ENCODE measurements at places on chromosomes 3 and 15.

GRCh38 chr3:76943671-76944070 is 96.2 kb upstream of the ROBO2 start:
- DNase-seq: no peak

DNA sequence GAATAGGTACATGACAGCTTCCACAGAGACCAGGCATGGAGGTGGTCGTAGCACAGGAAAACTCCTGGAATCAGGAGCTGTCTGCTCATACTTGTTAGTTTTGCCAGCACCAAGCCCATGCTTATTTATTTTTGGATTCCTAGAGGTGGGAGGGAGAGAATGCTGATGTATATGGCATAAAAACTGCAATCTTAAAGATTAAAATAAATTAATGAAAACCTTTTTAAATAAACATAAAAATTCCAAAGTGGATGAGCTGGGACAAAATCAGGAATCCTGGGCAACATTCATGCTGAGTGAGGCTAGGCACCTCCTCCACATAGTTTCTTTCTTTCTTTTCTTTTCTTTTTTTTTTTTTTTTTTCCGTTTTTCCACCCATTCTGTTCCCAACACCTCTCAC is 14.3 kb upstream of the BCL6 start:
- DNase-seq: no peak

GRCh38 chr3:113275583-113275928 is 64.2 kb downstream of the BOC start:
- no peak for DNase-seq

GRCh38 chr15:74964794-74965193 is 8.2 kb upstream of the RPP25 start:
- DNase-seq: no peak

DNA sequence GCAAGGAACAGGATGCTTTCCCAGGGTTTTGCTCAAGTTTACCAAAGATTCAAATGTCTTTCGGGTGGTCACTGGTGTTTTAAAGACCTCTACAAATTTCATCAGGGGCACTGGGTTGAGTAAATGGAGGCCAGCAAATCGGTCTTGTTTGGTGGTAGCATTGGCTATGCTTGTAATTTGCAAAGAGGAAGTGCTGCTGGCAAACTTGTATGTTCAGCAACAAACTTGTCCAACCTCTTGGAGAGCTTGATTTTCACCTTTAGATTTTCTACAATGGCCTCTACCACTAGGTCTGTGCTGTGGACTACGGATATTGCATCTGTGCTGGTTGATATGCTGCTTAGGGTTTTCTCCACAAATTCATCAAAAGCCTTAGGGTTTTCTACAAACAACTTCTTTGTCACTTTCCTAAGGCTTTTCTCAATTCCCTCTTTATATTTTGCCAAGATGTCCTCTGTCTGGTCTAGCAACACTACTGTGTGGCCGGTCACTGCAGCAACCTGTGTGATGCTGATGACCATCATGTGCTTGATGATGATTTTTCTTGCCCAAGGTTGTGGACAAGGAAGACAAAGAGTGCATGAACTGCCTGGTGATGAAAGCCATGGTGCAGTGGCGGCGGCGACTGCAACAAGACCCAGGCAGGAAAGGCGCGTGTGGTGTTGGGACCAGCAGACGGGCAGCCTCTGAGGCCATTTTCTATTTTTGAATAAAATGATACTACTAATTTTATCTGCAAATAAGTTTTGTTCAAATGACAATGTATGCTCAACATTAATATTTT is 50.8 kb downstream of the RFX7 start:
- DNase-seq: no peak

DNA sequence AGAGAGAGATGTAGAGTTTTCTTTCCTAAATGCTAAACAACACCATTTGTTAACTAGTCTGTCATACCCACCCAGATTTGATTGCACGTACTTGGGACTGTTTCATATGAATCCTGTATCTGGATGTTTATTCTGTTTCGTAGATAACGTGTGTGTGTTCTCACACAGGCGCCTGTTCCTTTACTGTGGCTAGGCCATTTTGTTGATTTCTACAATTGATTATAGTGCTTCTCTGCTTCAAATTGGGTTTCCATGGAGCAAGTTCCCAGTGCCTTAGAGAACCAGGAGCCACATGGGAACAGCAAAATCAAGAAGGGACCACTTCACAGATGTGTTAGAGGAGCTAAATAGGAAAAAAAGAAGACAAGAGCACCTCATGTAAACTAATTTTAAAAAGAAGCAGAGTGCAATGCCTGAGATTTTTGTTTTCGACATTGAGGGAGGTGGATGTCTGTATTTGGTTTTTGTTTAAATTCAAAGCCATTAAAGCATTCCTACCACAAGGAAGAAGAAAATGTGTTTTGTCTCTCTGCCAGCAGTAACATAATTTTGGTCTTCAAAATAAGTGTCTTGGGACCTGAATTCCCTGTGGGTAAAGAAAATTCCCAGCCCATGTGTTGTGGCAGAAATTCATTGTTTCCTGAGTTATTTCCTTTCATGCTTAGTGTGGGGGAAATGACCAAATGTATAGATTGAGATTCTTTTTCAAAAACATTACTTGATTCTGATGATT is 424.0 kb upstream of the C2CD4B start:
- DNase-seq: no peak

GRCh38 chr15:37361621-37362020 is 261.3 kb upstream of the MEIS2 start:
- DNase-seq: no peak

DNA sequence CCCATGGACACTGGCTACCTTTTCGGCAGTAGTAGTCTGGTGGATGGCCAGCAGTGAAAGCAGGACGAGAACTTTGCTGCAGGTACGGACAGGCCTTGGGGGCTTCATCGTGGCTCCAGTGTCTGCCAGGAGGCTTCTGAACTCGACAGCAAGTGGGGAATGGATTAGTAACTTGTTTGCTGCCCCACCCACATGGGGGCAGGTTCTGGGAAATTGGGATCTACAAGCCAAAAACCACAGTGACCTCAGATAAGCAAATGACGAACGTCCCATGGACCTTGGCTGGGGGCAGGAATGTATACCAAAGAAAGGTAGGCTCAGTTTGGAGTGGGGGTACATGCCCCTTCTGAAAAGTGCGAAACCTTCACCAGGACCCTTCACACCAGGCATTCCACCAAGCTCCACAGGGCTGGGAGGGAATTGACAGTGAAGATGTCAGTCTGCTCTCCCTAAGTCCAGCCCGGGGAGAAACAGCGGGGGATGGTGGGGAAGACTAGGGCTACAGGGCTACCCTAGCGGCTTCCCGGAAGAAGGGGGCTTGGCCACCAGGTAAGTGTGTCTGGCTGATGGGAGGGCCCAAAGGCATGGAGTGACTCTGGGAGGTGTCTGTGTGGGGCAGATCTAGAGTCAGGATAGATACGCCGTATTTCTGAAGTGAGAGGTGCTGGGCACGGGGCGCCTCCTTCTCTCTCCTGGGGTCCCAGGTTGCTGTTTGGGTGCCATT is at the start of gene ITIH4:
ITIH4 (minus strand) TSS at position 138 of the 724 bp plus-strand sequence; CDS start at position 108, 30 bp downstream.
- DNase-seq: no peak

DNA sequence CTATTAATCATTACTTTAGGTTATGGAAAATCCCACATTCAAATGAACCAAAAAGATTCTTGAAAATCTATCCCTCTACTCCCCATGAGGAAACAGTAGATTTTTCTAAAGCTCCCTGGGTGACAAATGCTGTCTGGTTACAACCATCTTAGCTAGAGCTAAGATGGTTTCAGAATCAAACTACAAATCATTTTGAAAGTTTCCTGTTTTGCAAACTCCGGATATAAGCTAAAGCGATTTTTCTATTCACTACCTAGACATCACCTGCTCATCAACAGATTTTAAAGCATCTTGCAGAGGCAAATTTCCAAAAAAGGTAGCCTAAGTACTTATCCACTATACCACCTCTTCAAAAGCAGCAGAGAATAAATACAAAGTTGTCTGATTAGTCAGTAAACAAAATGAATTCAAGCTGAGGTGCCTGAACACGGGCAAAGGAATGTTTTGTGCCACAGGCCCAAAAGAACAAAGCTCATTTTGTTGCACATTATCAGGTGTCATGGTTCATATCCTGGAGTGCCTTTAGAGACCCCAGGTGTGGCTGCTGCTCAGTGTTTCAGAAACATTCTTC is 204.9 kb downstream of the TNIK start:
- DNase-seq: no peak

GRCh38 chr3:38599886-38600285 is 49.6 kb downstream of the SCN5A start:
- DNase-seq: no peak

GRCh38 chr3:62703451-62704167 is 171.6 kb downstream of the CADPS start:
- DNase-seq: no peak

- DNase-seq: no peak
These were observed 39.2 kb upstream of the BCL2A1 start for GRCh38 chr15:80010131-80010673.

- DNase-seq: no peak
These were observed 72.1 kb upstream of the EOMES start for GRCh38 chr3:27794211-27794610.

DNA sequence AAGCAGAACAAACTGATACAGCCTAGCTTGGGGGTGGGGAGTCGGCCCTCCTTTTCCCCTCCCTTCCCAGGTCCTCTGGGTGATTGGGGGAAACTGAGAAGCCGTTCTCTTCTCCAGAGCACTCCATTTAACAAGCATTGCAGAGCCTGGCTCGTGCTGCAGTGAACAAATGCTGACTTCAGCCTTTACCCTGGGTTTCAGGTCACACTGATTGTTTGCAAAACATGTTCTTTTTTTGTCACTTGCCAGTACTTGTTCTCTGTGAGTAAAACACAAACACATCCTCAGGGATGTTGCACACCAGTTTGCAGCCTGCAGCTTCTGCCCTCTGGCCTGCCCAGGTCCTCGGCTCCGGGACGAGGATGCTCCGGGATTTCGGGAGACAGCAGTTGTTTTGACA is 132.8 kb downstream of the PGPEP1L start:
- no peak for DNase-seq

- DNase-seq: no peak
These were observed 309.9 kb upstream of the SATB1 start for GRCh38 chr3:18735005-18735404.

GRCh38 chr3:161409069-161409468 is 37.8 kb upstream of the SPTSSB start:
- DNase-seq: peak; percentile 30

DNA sequence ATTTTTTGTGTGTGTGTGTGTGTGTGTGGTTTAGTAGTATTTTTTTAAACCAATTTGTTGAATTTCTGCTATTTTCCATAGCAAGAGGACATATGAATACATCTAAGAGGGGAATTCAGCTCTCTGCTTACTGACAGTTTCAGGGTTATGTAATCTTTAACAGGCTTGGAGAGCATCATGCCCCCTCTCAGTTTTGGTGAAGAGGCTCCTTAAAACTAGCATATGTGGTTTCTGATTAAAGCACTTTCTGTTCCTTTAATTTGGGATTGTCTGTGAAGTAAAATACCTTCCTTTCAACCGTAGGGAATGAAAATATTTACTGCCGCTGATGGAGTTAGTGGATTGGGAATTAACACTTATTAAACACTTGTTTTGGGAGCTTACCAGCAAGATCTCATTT is 19.4 kb upstream of the NFKBIZ start:
- no peak for DNase-seq

DNA sequence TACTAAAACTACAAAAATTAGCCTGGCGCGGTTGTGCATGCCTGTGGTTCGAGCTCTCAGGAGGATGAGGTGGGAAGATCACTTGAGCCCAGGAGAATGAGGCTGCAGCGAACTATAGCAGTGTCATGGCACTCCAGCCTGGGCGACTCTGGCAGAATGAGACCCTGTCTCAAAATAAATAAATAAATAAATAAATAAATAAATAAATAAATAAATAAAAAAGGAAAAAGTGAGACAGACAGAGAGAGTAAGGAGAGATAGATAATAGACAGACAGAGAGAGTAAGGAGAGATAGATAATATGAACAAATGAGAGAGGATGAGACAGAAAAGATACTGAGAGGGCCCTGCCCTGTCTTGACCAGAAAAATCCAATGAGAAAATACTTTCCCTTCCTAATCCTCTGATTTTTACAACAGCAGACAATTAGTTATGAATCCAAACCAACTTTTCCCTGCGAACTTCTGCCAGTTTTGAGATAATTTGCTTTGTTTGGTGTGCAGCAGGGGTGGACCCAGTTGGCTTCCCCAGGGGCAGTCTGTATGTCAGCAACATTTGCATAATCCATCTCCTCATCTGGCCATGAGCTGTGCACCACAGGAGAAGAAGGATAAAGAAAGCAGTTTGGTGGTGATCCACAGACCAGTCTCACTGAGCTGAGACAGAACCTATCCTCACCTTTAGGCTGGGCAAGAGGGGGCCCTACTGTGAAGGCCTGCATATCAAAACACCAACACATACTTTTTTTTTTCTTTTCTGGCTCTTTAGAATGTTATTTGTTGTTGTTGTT is 288.5 kb upstream of the WNT5A start:
- DNase-seq: no peak

DNA sequence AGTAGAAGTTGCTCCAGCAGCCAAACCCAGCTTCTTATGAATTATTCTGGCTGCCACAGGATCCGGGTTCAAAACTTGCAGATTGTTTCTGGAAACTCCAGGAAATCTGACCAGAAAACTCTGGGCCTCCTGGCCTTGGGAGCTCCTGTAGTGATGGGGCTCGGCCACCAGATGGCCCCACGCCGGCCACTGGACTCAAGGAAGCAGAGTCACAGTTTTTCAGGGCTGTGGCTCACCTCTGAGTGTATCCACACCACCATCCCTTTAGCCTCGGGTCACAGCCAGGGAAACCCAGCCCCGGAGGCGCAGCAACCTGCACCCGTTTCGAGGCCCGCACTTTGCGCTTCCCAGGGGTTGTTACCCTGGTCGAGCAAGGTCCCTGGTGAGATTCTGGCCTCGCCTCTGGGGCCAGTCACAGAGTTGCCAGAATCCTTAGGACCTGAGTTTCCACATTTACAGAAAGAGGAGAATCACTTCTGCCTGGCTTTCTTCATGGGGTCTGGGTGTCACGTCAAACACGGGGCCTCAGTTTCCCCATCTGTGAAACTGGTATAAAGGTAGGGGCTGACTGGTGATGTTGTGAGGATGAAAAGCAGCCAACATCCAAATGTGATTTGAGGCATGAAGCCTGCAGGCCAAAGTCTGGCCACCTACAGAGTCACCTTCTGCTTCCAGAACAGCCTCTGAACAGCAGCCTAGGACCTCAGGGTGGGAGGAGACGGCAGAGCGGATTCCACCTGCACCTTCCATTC is 53.5 kb upstream of the LCTL start:
- DNase-seq: peak; percentile 58

DNA sequence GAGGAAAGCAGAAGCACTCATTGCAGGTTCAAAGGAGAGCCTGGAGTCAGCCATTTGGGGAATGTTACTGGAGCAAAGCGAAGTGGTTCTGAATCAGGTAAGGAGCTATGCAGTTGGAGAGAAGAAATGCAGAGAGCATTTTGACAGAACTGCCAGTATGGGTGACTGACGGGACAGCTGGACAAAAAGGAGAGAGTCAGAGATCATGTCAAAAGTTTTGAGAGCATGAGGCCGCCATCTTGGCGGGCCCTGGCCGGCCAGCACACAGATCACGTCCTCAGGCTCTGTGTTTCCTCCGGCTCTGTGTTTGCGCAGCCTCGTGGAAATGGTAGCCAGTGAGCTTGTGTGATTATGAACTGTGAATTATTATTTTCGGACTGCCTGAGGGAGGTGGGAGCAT is 29.8 kb upstream of the UBE3A start:
- no peak for DNase-seq

Measured in activated naive CD8-positive, alpha-beta T cell treated with anti-CD3 and anti-CD28 coated beads, Interleukin-2, amount 50 U/mL, for 24 hours (primary cell).